ENCODE measurements at places on chromosomes 13 and 19.

DNA sequence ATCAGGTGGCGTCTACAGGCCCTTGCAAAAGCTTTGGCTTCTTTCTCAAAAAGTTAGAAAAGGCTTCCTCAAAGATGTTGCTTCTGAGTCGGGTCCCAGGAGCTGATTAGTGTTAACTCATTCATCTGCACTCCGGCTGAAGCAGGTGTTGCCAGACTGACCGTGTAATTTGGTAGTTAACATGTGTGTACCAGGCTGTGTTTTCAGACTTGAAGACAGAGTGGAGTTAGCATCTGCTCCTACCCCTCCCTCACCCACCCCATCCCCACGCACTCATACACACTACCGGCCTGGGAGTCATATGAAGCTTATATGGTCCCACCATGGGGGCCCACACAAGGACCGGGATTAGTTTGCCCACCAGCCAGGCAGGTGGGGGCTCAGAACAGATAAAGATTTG is 111.5 kb downstream of the DNAJC15 start:
- no peak for DNase-seq

DNA sequence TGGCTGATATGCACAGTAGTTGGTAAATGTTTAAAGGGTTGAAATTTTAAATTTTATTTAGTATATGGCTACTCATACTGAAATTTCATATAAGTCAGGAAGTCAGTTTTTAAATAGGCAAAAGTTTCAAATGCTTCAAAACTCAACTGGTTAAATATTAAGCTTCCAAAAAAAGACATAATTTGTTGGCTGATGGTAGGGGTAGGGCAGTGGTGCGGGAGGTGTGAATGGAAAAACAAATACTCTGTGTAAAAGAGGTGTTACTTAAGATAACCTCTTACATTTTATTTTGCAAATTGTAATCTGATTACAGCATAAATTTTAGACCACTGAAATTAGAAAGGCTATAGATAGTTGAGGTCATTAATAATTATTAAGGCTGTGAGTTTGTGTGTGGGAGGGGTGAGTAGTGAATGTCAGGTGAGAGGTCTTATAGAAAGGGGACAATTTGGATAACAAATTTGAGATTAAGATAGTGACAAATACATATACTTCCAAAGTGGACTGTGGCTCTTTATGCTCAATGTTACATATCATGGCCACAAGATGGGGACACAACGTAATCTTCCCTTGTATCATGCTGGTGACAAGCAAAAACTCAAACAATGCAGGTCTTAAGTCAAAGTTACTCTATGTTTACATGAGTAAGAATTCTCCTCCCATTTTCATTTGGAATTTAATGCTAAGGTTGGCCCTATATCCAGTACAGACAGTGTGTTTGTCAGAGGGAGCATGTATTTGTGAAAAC is 36.6 kb upstream of the OXGR1 start:
- peak; percentile 47 for DNase-seq

- DNase-seq, result no peak
Measured at GRCh38 chr19:12838182-12838885, at the start of gene MAST1. Gene MAST1, plus strand, starts transcription at chr19:12838515. Its CDS starts 58 bp downstream, at chr19:12838573.

- no peak for DNase-seq
Measured at GRCh38 chr13:41137241-41137640, 4.6 kb upstream of the KBTBD6 start.

DNA sequence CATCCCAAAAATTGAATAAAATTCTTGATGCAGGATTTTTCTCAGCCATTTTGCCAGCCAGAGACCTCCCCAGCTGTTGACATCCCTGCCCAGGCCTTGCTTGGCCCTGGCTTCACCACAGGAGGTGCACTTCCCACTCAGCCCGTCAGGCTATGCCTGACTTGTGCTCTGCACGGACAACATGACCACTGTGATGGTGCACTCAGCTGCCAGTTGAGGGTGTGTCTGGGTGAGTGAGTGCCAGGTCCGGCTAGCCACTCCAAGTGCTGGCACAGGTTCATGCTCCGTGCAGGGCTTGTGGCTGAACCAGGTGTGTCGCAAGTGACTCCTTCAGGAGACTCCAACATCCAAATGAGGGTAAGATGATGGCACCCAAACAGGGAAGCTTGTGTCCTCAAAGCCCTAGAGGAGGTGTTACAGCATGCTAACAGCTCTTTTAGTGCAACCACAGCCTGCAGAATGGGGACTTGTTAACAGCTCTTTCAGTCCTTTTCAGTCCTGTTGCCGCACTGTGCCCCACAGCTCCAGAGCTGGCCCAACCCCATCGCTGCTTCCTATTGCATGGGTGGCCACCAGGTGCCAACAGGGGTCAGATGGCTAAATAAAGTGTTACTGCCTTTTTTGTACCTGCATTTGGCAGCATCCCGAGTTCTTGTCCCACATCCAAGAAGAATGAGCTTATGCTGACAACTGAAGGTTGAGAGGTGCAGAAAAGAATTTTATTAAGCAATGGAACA is 380.7 kb downstream of the SLITRK5 start:
- no peak for DNase-seq

GRCh38 chr13:46106839-46107371 is 2.1 kb upstream of the CPB2 start:
- no peak for DNase-seq

GRCh38 chr19:6048793-6049405 is 61.4 kb downstream of the RFX2 start:
- no peak for DNase-seq

DNA sequence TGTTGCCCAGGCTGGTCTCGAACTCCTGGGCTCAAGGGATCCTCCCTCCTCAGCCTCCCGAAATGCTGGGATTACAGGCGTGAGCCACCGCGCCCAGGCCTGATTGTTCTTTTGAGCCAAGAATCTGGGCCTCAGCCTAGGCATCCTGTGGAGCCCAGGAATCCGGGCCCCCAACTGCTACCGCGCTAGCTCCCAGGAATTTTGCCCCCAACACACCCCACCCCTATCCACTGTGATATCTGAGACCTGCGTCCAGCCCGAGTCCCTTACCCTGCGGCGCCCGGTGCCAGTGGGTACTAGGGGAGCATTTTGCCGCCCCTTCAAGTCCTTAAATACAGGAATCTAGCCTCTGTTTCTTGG is 838 bp upstream of the MYADM start:
- no peak for DNase-seq

GRCh38 chr19:6590827-6591319 is at the start of gene CD70:
Gene CD70, minus strand, starts transcription at chr19:6591150. Its CDS starts 148 bp downstream, at chr19:6591002.
- no peak for DNase-seq

DNA sequence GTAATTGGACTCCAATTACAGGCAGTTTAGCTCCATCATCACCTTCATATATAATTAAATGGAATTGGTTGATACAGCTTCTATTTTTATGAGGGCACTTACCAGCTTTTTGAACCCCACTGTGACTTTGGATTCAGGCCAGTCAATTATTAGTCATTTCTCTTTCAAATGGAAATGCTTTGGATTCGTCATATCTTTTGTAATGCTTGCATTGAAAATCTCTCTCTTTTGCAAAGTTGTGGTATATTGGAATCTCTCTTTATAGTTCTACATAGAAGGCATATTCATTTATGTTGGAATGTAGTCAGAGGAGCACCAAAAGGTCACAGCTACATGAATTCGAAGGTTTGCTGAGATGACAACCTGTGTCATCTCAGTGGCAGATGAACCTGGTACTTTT is 1074.3 kb upstream of the SLC10A2 start:
- DNase-seq, result no peak

- no peak for DNase-seq
Measured at GRCh38 chr19:6064336-6065073, 45.8 kb downstream of the RFX2 start.

DNA sequence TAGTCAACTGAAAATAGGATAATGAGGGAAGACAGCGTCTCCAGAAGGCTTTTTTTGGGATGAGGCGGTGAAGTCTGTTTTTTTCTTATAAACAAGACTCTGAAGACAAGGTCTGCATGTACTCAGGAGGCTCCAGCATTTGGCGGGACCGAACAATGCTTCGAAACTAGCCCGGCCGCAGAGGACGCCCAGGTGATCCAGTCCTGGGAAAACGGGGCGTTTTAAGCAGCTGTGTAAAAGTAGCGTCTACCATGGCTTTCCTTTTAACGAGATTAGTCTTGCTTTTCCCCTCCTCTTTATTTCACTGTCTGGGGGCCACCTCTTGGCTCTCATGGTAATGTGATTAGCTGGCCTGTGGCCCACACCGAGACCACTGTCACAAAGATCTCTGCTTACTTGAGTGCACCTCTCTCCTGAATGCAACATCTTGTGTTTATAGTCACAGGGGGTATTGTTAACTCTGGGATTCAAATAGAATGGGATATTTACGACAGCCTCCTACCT is 29.4 kb upstream of the GTF3A start:
- no peak for DNase-seq

Measured in glomerular endothelial cell (primary cell).